Substantia nigra (tissue), 51 donors: ENCODE measurements at places on chromosomes 4 and X.

DNA sequence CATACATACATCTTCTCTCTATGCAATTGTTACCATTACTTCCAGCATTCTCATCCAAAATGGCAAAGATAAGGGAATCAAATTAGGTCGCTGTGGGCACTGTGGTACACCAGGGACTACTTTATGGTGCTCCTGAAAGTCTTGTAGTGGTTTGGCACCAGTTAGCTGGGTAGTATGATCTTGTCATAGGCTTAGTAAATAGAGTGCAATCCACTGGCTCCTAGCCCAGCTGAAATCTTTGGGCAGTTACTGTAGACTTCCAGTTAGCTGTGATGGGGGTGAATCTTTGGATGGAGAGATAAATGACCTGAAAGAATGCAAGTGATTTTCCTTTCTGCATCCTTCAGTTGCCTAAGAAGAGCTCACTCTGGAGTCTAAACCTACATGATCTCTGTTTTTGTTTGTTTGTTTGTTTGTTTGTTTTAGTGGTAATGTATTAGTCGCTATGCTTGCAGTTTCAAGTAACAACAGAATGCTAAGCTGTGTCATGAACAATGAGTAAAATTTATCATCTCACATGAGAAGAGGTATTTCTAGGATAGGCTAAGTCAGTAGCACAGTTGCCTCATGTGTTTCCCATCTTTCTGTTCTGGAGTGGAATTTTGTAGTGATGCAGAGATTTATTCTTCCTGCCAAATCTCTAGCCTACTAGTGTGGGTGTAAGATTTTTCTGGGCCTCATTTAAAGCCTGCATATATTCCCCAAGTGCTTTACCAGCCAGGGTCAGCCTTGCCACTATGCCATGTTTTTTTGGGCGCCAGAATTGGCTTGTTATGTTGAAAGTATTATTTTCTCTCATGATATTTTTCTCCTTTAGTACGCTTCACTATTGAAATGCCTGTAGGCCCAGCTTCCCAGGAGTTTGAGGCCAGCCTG lies 24.2 kb downstream of the HERC3 start:
- no peak for DNase-seq

GRCh38 chr4:168610911-168611530 lies 114.2 kb downstream of the PALLD start:
- DNase-seq = no peak

- DNase-seq = no peak
These were observed 421.9 kb downstream of the ANKRD50 start for GRCh38 chr4:124290678-124291077.

DNA sequence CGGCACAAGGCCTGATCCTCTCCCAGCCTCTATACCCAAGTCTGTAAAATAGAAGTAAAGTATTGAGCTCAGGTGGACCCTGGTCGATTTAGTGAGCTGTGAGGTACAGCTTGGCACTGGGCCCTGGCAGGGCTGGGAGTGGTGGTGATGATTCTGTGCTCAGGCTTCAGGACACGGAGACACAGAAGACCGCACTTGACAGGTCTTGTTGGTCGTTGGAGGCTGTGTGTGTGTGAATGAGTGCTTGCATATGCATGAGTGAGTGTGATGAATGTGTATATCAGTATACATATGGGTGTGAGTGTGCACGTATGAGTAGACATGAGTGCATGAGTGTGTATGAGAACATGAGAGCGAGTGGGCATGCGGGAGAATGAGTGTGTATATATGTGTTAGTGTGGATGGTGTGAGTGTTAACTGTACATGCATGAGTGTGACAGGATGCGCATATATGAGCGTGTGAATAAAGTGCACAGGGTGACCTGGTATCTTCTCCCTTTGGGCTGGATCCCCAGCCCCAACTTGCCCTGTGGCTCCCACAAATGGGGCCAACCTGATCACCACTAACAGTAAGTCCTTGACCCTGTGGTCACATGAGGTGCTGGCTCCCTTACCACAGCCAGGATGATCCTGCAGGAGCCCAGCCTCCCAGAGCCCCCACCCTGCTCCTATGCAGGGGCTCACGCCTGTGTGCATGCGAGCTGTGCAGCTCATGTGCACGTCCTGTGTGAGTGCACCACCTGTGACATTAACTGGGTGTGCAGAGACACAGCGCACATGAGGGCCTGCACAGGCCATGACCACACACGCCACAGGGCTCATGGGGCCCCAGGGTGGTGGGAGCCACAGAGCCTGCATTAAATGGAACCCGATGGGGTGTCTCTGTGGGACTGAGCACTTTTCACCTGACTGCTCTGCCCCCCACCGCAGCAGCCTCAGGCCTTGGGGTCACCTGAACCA lies 20.8 kb downstream of the SH3BP2 start:
- DNase-seq = no peak

GRCh38 chrX:42021058-42021457 lies 97.7 kb upstream of the CASK start:
- DNase-seq = no peak

- no peak for DNase-seq
These were observed 216.5 kb downstream of the CBR4 start for GRCh38 chr4:168793542-168793941.

DNA sequence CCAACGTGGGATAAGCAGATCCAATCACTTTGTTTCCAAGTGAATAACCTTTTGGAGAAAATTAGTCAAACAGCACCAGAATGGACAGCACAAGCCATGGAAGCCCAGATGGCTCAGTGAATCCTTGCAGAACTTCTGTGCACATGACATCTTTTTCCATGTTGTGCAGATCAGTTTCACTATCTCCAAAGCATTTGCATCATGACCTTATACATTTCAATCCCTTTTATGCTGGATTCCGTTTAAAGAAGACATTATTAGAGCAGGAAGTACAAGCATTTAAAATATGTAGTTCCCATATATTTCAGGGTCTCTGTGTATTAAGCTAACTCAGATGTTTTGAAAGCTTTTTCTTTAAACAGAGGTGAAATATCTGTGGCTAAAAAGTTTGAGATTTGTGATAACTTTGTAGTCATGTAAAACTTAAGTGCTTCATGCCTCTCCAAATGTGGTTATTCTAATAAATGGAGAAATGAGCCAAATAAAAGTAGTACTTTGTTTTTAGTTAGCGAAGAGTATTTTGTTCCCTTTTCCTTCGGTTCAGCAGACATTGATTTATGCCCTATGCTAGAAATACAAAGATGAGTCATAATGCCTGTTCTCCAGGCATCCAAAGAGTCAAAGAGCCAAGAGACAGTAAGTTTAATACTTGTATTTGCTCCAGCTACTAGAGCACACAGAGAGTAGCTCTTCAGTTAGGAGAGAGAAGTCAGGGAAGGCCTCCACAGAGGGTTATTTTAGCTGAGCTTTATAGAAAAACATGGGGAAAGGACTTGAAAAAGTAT lies 39.0 kb downstream of the PLAC8 start:
- DNase-seq = no peak

GRCh38 chr4:40990236-40990898 lies 224.0 kb downstream of the APBB2 start:
- no peak for DNase-seq

GRCh38 chr4:66855956-66856355 lies 689.3 kb downstream of the CENPC start:
- no peak for DNase-seq

DNA sequence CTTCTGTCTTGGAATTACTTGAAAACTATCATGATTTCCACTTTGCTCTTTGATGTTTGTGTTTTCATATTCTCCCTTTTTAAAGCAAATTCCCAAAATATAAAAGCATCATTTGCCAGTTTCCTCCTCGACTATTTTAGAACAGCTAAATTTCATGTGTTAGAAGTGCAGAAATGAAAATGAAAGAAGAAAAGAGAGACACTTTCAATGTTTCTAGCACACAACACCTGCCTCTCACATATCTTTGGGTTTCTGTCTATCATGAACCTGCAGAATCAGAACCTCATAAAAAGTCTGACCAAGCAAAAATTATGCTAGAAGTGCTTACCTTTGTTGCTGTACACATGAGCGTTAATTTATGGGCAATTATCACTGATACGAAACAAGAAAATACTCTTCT lies 1.9 kb upstream of the NEUROG2 start:
- DNase-seq = no peak

- no peak for DNase-seq
These were observed 30.7 kb downstream of the KDM5C start for GRCh38 chrX:53194308-53194707.

DNA sequence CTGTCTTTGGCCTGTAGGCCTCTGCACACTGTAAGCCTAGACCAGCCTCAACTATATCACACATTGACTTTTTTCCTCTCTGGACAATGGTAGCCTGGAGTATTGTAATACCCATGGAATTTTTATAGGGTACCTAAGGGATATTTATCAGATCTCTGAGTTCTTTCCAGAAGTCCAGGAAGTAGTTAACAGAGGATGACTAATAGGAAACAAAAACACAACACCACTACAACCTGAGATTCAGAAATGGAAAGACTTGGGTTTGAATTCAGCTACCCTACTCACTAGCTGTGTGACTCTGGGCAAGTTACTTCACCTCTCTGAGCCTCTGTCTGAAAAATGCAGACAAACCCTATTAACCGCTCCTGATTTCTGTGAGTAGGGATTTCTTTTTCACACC lies 7.7 kb upstream of the STX18 start:
- DNase-seq = no peak

DNA sequence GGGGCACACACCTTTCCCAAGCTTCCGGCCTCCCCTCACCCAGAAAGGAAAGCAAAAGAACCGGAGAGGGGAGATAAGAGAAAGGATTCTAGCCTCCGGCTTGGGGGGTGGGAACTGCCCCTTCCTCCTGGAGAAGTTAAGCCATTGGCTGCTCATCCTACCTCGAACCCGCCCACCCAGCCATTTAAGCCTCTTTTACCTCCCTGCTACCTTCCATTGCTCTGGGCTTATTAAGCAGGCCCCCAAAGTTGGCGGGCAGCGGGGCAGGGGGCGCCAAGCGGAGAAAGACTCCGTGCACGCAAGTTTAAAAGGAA lies 2.3 kb downstream of the MAML3 start:
- peak; percentile 71 for DNase-seq

DNA sequence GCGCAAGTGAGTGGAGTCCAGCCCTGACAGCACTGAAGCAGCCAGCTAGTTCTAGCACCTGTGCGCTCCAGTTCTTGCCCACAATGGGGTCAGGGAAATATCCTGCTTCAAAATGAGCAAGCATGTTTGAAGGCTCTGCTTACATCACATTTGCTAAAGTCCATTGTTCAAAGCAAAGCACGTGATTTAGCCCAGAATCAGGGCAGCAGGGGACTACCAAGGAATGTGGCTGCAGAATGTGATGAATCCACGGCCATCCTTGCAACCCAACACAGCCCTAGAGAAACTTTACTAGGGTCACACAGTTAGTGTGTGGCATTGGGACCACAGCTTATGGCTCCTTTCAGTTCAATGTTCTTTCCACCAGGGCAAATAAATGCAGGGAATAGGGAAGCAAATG lies 47.3 kb upstream of the SMIM31 start:
- no peak for DNase-seq

GRCh38 chr4:98338761-98339438 lies 77.7 kb downstream of the RAP1GDS1 start:
- no peak for DNase-seq

- DNase-seq = no peak
These were observed 66.3 kb upstream of the FAM9C start for GRCh38 chrX:13110433-13111324.
